ENCODE measurements at places on chromosomes 12 and 14. TPM values are rescaled to one million over a fixed set of nuclear protein-coding genes. Genes with fewer than 3 reads are reported as not detected.

The BMAL2 gene
- 6.6 TPM for total RNA-seq

The CDCA3 gene
- 0.59 TPM for total RNA-seq

The IAPP gene
- total RNA-seq, result not detected

The RDH12 gene
- not detected for total RNA-seq
